Activated T-cell treated with anti-CD3 and anti-CD28 coated beads, Interleukin-2, amount 50 U/mL, for 4 hours (primary cell): ENCODE measurements at places on chromosomes 7 and 10. TPM values are rescaled to one million over a fixed set of nuclear protein-coding genes. Genes with fewer than 3 reads are reported as not detected.

GRCh38 chr10:27225642-27226257 is 14.8 kb downstream of the ACBD5 start:
- no peak for DNase-seq

- no peak for DNase-seq
These were observed 13.9 kb upstream of the DNAJC1 start for GRCh38 chr10:22017283-22018020.

DNA sequence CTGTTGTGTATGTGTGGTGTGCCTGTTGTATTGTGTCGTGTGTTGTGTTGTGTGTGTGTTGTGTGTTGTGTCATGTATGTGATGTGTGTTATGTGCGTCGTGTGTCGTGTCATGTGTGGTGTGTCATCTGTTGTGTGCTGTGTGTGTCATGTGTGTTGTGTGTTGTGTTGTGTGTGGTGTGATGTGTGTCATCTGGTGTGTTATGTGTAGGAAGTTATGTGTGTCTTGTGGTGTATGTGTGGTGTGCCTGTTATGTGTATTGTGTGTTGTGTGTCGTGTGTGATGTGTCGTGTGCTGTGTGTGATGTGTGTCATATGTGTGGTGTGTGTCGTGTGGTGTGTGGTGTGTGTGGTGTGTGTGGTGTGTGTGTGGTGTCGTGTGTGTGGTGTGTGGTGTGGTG is 145.2 kb downstream of the DNAJB6 start:
- DNase-seq: no peak

DNA sequence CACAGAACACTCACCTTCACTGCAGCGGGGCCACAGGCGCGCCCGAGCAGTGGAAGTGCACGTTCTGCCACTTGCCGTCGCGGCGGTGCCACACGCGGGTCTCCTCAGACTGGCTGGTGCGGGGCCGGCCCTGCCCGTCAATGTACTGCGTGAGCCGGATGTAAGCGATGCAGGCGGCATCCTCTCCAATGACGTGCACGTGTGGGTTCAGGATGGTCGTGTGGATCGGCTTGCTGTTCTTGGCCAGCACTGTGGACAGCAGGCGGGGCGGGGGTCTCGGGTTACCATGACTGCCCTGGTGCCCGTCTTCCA is 19.2 kb downstream of the YKT6 start:
- DNase-seq: no peak

- no peak for DNase-seq
These were observed 179.4 kb downstream of the ELFN1 start for GRCh38 chr7:1849351-1850041.

SEM1 gene
- 77.1 TPM for total RNA-seq

GRCh38 chr7:31100445-31100844 is 48.3 kb downstream of the ADCYAP1R1 start:
- DNase-seq: no peak

GRCh38 chr10:34254596-34254995 is 560.5 kb downstream of the PARD3 start:
- no peak for DNase-seq

DNA sequence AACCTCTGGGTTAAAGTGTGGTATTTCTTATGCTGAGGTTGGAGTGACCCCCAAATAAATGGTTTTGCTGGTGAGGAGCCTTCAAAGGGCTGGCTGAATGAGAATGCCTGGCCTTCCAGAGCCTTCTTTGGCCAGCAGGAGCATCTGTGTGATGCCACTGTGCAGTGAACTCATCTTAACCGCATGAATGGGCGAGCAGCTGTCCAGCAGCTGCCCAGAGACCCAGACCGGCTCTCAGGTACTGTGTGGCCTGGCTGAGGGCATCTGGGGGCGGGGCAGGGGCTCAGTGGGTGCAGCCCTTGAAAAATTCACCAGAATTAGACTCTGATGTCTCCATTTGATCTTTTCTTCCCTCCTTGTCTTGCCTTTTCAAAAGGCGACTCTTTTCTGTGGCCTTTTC is 59.0 kb downstream of the SYPL1 start:
- DNase-seq: no peak

GRCh38 chr10:114698271-114699061 is 40.4 kb upstream of the ABLIM1 start:
- DNase-seq: no peak

LOXL4 gene
- not detected for total RNA-seq

ANKRD1 gene
- total RNA-seq: not detected

DNA sequence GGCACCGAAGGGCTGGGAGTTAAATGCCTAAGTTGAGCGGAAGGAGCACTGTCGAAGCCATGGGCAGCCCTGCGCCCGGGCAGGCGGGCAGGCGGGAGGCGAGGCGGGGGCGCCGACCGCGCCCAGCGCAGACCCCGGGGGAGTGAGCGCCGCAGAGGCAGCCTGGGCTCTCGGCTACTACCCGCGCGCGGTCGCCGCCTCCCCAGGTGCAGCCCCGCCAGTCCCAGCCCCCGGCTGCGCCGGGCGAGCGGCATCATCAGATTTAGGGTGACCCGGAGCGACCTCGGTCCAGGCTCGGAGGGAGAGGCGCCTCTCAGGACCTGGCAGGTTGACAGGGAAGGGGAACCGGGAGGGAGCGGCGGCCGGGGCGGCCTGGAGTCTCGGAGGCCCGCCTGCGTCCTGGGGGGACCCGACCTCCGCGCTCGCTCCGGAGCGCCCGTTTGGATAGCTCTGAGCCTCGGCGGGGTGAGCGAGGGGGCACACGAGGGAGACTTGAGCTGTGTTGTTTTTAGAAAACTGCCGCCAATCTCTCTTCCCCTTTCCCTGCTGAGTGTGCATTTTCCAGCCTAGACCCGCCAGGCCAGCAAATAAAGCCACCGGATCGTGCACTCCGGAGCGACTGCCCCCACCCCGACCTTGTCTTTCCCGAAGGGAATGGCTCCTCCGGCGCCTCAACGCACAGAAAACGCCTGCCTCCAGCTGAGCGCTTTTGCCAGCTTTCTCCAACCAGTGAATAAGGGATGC is 2.3 kb upstream of the NRP1 start:
- no peak for DNase-seq
